ENCODE measurements at places on chromosomes 1 and 21.

DNA sequence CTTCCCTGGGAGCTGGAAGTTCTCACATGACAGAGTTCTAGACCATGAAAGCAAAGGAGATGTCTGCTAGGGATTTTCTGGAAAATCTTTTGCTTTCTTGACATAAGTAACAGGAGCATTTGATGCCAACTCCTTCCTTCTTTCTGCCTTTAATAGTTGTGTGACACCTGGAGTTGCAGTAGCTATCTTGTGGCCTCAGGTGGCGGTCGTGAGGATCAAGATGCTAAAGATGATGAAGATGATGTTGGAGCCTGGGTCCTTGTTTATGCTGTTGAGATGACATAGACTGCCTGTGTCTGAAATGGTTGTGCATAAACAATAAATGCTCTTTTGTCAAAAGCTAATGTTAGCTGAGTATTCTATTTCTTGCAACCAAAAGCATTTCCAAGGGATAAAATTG, 32.7 kb upstream of the KIRREL1 start:
- DNase-seq, result no peak

- no peak for DNase-seq
Measured at GRCh38 chr1:35587736-35588135, 14.6 kb downstream of the TFAP2E start.

- DNase-seq, result no peak
Measured at GRCh38 chr1:45934947-45935346, 131.5 kb downstream of the MAST2 start.

DNA sequence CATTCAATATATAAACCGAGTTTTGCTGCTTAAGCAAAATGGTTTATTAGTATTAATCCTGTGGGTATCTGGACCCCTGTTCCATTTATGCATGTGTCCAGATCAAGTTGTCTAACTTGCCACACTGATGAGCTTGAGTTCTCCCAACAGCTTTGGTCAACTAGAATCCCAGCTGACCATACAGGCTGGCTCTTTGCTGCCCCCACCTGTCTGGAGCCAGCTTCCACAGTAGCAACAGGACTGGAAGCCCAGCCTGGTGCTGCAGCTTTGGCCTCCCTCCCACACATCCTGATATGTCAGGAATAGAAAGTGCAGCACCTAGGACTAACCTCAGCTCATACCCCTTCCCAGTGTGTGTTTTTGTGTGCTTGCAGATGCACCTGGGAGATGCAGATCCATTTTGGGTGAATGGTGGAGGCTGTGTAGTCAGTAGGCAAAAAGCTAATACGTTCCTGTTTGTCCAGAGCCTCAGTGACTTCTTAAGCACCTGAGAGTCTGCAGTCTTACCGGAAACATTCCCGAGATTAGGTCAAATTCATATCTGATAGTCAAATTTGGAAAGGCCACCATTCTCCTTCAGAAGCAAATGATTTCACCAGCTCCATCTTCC, 40.9 kb upstream of the BEND5 start:
- DNase-seq, result no peak

- DNase-seq, result no peak
Measured at GRCh38 chr1:9721606-9722377, 70.3 kb downstream of the PIK3CD start.

DNA sequence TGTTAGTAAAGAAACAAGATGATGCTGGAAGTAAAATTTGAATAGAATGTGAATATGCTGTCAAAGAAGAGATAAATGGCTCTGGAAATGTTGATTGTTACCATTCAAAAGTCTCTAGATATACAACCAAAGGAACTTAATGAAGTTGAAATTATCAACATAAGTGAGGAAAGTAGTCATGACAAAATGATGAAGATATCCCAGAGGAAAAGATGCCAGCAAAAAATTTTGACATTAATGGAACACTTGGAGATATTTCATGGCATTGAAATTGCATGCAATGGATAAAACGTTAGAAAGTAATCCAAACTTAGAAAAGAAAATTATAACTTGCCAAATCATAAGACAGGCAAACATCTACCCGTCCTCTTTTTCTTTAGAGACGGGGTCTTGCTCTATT, 154.5 kb upstream of the OLFM3 start:
- no peak for DNase-seq

DNA sequence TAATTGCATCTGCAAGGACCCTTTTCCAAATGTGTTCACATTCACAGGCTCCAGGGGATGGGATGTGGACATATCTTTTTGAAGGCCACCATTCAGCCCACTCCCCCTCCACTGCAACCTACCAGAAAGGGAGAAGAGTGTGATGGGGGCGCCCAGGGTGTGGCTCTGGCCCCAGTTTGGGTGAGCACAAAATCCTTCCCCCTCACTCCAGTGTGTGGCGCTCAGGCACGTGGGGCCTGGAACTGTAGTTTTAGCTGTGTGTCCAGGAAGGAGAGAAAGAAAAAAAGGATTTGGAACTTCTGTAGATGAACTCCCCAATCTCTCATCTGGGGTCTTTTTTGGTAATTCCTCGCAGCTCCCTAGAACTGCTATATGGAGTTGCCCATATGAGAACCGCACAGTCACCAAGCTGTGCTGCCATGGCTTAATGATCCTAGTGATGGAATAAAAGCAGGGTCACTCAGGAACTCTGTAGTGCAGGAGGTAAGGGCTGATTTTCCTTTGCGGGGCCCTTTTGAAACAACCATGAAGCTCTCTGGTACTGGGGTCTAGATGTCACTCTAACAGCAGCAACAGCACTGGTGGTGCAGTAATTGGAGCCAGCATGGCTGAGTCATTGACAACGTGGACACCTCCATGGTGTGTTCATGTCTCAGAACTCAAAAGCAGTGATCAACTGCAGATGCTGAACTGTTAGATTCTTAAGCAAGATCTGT, 17.0 kb downstream of the AGT start:
- DNase-seq, result no peak

DNA sequence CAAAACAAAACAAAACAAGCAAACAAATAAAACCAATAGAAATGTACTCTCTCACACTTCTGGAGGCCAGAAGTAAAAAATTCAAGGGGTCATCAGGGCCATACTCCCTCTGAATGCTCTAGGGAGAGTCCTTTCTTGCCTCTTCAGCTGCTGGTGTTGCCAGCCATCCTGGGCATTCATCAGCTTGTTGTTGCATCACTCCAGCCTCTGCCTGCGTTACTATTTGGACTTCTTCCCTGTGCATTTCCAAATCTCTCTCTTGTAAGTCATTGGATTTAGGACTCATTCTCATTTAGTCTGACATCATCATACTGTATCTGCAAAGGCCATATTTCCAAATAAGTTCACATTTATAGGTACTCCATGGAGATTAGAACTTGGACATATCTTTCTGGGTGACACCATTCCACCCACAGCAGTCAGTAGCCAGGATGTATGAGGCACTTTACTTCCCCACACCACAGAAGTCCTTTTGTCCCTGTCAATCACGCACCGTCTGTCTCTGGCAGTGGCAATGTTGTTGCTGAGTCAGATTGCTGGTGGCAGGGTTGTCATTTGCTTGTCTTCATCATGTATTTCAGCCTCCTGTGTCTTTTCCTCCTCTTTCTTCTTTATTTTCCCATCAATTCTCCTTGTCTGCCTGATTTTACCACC, 151.0 kb upstream of the KCNJ6 start:
- DNase-seq, result no peak

GRCh38 chr1:248811514-248812490, 13.9 kb downstream of the SH3BP5L start:
- no peak for DNase-seq

DNA sequence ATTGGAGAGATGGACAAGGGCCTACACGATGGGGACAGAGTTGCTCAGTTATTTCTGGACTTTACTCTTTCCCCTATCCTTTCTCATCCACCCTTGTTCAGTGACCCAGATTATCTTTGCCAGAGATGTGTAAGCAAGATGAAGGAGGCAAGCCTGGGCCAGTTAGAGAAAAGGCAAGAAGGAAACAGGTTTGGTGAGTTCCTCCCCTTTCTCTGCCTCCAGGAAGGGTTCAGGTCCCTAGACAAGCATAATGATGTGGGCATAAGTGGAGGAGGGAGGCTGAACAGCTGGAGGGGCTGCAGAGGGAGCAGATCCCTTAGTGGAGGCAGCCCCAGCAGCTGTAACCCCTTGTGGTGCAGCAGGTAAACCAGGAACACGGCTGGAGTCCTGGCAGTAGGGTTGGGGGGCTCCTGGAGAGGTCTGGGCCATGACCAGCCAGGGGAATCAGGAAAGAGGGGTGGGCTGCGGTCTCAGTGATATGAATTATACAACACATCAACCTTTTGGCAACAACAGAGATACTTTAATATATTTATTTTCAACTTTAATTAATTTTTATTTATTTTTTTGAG, 9.2 kb upstream of the CDC42 start:
- no peak for DNase-seq

- DNase-seq, result no peak
Measured at GRCh38 chr1:6241887-6242740, 1.9 kb upstream of the HES3 start.

- DNase-seq, result no peak
Measured at GRCh38 chr1:245118806-245119205, 36.0 kb upstream of the KIF26B start.

DNA sequence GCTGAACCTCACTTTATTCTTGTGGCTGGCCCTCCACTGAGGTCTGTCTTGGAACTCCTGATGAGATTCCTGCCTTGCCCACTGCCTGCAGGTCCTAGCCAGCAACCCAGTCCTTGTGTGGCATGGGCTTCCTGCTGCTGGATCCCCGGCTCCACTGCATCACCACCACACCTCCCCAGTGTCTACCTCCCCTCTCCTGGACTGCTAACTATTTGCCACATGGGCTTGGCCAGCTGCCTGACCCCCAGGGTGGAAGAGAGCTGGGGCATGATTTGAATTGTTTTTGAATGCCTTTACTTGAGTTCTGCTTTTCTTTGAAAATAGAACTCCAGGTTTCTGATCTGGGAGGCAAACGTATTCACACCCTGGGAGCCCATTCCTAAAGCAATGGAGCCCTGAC, 41.2 kb downstream of the SPAG17 start:
- no peak for DNase-seq

- no peak for DNase-seq
Measured at GRCh38 chr1:185062710-185063370, 17.5 kb downstream of the RNF2 start.

DNA sequence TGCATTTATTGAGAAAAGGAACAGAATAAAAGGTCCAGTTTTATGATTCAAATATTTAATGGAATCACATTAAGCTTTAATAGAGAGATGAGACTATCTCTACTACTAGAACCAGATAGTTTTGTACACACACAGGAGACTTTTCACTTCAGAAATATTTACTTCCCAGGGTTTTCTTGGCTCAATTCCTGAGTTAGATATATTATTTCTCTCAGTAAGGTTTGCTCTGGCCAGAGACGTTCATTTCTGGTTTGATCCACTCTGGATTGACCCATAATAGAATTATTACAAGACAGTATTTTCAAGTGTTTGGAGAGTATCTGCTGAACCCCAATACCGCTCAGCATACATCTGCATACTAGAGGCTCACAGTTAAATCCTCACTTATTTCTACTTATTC, 1.3 kb upstream of the RCOR3 start:
- DNase-seq, result no peak

GRCh38 chr21:38384238-38384560, 114.1 kb downstream of the ERG start:
- DNase-seq, result no peak

DNA sequence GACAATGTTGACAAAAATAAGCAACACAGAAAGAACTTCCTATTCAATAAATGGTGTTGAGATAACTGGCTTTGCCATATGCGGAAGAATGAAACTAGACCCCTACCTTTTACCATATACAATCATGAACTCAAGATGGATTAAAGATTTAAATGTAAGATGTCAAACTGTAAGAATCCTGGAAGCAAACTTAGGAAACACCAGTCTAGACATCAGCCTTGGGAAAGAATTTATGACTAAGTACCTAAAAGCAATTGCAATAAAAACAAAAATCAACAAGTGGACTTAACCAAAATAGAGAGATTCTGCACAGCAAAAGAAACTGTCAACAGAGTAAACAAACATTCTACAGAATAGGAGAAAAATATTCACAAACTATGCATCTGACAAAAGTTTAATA, 16.1 kb upstream of the CLDN8 start:
- DNase-seq, result no peak

- no peak for DNase-seq
Measured at GRCh38 chr1:56957931-56958330, 7.9 kb downstream of the C8B start.

GRCh38 chr21:45130324-45130774, 56.0 kb downstream of the ADARB1 start:
- no peak for DNase-seq

- DNase-seq, result no peak
Measured at GRCh38 chr1:214154596-214155292, 126.2 kb upstream of the SMYD2 start.

DNA sequence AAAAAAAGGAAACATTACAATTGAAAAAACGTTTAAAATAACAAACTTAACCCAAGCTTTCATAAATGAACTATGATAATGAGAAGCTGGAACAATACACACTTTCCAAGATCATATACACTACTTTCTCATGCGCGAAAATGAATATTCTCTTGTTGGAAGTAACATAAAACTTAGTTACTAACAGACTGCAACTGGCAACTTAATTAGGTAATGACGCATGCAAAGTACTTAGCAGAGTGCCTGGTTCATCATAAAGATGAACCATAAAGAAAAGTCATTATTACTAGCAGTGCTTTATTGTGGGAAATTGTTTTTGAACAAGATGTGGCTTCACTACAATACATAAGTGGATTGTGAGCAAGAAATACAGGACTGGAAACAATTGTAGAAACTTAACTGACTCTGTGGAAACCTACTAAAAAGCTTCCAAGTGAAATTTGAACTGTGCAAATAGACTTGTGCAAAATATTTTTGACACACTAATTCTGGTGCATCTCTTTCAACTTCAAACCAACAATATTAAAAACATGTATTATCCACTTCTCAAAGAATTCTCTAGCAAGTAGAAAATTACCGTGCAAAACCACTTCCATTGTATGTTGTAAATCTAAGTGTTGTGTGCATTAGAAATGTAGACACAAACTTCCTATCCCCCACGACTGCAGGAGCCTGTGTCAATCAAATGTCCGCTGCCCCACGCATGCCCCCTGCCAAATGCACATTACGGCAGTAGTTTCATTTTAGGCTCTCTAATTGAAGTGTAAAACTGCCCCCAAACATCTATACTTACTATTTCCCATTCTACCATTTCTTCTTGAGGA, 2.0 kb downstream of the ARHGAP29 start:
- no peak for DNase-seq

- DNase-seq, result no peak
Measured at GRCh38 chr1:230250666-230251065, 175.5 kb downstream of the PGBD5 start.

DNA sequence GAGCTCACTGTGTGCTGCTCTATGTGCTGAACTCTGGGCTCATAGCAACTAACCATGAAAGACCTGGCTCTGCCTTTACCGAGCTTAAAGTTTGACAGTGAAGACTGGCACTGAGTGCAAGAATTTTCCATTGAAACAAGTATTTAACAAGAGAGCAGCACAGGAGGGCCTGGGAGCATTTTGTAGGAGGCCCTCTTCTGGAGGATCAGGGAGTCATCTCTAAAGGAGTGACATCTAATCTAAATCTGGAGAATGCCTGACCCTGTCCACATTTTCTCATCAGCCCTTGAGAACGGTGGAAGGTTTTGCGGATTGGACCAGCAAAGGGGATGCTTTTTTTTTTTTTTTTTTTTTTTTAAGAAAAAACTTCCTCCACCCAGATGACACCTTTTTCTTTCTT, 150.8 kb downstream of the ROR1 start:
- no peak for DNase-seq
